ENCODE measurements at places on chromosomes 6 and 20.

DNA sequence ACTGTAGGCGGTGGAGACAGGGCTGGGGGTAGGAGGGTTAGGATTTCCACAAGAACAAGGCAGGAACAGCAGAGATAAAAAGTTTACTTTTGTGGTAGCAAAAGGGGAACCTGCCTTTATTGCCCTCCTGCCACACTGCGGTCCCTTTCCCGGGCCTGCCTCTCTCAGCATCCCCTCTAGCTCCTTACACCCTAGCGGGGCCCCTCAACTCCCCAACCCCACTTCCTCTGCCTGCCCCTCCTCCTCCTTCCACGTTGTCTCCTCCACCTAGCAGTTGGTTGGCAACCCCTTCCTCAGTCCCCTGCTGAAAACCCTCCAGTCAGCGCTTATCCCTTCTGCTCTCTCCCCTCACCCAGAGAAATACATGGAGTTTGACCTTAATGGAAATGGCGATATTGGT lies 714 bp downstream of the AIF1 start:
- no peak for DNase-seq

- no peak for DNase-seq
Observed at GRCh38 chr20:51388227-51388626, 154.3 kb downstream of the NFATC2 start.

GRCh38 chr20:11035211-11035610 lies 361.4 kb upstream of the JAG1 start:
- DNase-seq = no peak

- DNase-seq = no peak
Observed at GRCh38 chr6:135972586-135972985, 121.1 kb downstream of the PDE7B start.

- no peak for DNase-seq
Observed at GRCh38 chr6:157514659-157515496, 133.9 kb downstream of the ZDHHC14 start.

DNA sequence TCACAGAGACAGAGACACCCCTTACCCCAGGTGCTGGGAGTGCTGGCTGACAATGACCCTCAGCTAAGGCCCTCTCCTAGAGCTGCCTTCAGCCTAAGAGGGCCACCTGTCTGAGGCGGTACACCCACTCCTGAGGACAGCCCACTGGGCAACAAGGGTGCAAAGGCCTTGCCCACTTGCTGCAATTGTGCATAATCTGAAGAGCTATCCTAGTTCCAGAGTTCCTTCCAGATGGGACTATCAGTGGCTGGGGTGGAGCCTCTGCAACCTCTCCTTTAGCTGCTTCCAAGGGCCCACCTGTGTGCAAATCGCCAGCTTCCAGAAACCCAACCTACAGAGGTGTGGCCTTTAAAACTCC lies 87.5 kb downstream of the PREX1 start:
- DNase-seq = no peak

DNA sequence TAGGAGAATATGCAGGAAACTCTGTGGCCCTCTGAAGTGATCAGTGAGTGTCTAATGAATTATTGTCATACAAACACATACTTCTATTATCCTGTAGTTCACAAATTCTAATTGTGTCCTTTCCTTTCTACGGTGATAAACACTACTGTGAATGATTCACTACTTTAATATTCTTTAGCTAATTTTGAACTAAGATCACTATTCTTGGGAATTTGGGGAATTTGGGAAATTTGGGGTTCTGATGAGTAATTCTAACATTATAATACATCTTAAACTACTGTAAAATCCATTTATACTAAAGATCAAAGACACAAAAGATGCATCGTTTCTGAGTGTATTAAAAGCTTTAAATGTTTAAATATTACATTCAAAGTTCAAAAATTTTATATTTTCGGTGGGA lies 1287.2 kb upstream of the CITED2 start:
- no peak for DNase-seq

- no peak for DNase-seq
Observed at GRCh38 chr6:132218059-132218696, 183.1 kb downstream of the MOXD1 start.

- DNase-seq = no peak
Observed at GRCh38 chr6:165585060-165585459, 78.0 kb downstream of the PDE10A start.

- DNase-seq = no peak
Observed at GRCh38 chr20:61686051-61686936, 379.4 kb downstream of the TAF4 start.

- DNase-seq = no peak
Observed at GRCh38 chr6:21163110-21163837, 430.3 kb upstream of the SOX4 start.

GRCh38 chr6:63643862-63644261 lies 8.3 kb downstream of the PHF3 start:
- no peak for DNase-seq

DNA sequence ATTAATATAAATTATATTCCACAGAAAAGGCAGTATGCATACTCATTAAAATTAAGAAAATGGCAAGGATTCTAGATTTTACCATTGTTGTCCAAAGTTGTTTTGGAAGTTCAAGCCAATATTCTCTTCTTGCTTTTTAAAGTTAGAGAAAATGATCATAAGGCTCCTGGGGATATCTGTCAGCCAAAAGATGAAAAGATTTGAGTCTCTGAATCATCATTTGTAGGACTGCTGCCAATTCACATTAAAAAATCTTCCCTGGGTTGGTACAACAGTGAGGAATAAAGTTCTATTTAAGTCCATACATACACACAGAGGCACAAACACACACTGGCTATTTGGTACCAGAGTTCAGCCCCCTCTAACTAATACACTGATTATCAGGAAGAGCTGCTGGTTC lies 620.1 kb downstream of the COL12A1 start:
- DNase-seq = no peak

- no peak for DNase-seq
Observed at GRCh38 chr6:3585320-3585935, 128.6 kb upstream of the SLC22A23 start.

DNA sequence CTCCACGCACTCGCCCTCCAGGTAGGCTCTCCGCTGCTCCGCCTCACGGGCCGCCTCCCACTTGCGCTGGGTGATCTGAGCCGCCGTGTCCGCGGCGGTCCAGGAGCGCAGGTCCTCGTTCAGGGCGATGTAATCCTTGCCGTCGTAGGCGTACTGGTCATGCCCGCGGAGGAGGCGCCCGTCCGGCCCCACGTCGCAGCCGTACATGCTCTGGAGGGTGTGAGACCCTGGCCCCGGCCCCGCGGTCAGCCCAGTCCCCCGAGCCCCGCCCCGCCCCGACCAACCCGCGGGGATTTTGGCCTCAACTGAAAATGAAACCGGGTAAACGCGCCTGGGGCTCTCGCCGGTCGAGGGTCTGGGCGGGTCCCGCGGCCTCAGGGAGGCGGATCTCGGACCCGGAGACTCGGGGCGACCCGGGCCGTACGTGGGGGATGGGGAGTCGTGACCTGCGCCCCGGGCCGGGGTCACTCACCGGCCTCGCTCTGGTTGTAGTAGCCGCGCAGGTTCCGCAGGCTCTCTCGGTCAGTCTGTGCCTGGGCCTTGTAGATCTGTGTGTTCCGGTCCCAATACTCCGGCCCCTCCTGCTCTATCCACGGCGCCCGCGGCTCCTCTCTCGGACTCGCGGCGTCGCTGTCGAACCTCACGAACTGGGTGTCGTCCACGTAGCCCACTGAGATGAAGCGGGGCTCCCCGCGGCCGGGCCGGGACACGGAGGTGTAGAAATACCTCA lies 598 bp downstream of the HLA-B start:
- no peak for DNase-seq

DNA sequence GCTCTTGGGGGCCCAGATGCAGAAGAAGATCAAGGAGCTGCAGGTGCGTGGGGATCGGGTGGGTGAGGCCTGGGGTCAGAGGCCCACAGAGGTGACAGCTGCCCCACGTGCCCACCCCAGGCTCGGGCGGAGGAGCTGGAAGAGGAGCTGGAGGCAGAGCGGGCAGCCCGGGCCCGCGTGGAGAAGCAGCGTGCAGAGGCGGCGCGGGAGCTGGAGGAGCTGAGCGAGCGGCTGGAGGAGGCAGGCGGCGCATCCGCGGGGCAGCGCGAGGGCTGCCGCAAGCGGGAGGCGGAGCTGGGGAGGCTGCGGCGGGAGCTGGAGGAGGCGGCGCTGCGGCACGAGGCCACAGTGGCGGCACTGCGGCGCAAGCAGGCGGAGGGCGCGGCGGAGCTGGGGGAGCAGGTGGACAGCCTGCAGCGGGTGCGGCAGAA lies 41.5 kb downstream of the MYH7B start:
- DNase-seq = no peak

GRCh38 chr6:25370178-25371036 lies 91.2 kb downstream of the CARMIL1 start:
- DNase-seq = no peak

GRCh38 chr6:13319891-13320564 lies 8.3 kb downstream of the TBC1D7 start:
- no peak for DNase-seq

GRCh38 chr20:10559266-10559665 lies 114.5 kb downstream of the JAG1 start:
- DNase-seq = no peak

DNA sequence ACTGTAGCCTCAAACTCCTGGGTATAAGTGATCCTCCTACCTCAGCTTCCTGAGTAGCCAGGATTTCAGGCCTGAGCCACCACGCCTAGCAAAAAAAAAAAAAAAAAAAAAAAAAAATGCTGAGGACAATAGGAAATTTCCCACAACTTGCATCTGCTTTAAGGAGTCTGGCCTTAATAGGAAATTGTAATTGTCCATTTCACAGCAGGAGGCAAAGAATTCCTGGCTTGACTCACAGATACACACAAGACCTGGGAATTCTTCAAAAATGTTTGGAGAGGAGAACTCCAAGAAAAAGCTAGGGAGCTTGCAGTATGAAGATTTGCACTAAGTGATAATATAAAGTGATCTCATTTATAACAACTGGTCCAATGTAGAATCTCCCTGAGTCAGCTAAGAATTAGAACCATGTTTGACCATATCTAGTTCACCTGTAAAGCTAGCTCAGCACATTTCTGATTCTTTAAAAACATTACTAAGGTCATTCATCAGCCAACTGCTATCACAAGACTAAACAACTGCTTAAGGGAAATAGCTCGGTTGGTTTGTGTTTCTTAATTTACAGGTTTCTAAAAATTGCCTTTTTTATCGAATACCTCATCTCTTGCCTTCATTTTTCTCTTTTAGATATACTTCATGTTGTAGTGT lies 80.2 kb upstream of the SLC2A12 start:
- no peak for DNase-seq

- no peak for DNase-seq
Observed at GRCh38 chr6:85432554-85432953, 17.3 kb upstream of the NT5E start.

DNA sequence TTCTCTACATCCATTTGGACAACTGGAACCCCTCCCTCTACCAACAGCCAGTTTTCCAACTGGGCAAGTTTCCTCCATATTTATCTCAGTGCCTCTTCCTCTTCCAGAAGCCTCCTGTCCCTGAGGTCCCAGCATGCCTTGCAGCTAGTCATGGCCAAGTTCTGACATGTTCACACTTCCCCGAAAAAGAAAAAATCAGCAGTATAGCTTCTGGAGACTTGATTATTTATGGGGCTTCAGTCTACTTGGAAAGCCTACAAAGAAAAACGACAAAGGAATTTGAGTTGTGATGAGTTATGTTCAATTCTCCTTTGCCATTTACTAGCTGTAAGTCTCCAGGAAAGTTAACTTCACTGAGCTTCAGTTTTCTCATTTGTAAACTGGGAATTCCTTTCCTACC lies 406.5 kb downstream of the MAFB start:
- no peak for DNase-seq

- DNase-seq = no peak
Observed at GRCh38 chr6:90442366-90442765, 144.5 kb downstream of the MAP3K7 start.

All from stimulated activated CD4-positive, alpha-beta T cell treated with anti-CD3 and anti-CD28 coated beads, Interleukin-4, amount 100 ng/mL, for 48 hours (primary cell).